ENCODE measurements at places on chromosomes 5 and 9. TPM values are rescaled to one million over a fixed set of nuclear protein-coding genes. Genes with fewer than 3 reads are reported as not detected.

The PCDHGB3 gene
- 11.2 TPM for total RNA-seq

The INSYN2B gene
- 1.1 TPM for total RNA-seq

The ADAMTS16 gene
- total RNA-seq, result not detected

The PCDHGA3 gene
- 5.3 TPM for total RNA-seq

The GABRA1 gene
- total RNA-seq, result not detected

The DMAC1 gene
- 14.9 TPM for total RNA-seq

The CCDC69 gene
- 75.3 TPM for total RNA-seq

The CCL27 gene
- total RNA-seq, result not detected

The CLIC3 gene
- total RNA-seq, result 1.4 TPM

The MAMDC4 gene
- 1.8 TPM for total RNA-seq

The S100Z gene
- total RNA-seq, result not detected

The ZNG1F gene
- total RNA-seq, result 8.7 TPM

The SH3GL2 gene
- not detected for total RNA-seq

The SIT1 gene
- not detected for total RNA-seq

The PITX1 gene
- not detected for total RNA-seq

The MSX2 gene
- total RNA-seq, result 2.0 TPM

The GRXCR2 gene
- total RNA-seq, result not detected
